ENCODE measurements at places on chromosomes 16 and 17.

GRCh38 chr16:12170103-12171040, 193.8 kb downstream of the SNX29 start:
- DNase-seq: peak; percentile 57

DNA sequence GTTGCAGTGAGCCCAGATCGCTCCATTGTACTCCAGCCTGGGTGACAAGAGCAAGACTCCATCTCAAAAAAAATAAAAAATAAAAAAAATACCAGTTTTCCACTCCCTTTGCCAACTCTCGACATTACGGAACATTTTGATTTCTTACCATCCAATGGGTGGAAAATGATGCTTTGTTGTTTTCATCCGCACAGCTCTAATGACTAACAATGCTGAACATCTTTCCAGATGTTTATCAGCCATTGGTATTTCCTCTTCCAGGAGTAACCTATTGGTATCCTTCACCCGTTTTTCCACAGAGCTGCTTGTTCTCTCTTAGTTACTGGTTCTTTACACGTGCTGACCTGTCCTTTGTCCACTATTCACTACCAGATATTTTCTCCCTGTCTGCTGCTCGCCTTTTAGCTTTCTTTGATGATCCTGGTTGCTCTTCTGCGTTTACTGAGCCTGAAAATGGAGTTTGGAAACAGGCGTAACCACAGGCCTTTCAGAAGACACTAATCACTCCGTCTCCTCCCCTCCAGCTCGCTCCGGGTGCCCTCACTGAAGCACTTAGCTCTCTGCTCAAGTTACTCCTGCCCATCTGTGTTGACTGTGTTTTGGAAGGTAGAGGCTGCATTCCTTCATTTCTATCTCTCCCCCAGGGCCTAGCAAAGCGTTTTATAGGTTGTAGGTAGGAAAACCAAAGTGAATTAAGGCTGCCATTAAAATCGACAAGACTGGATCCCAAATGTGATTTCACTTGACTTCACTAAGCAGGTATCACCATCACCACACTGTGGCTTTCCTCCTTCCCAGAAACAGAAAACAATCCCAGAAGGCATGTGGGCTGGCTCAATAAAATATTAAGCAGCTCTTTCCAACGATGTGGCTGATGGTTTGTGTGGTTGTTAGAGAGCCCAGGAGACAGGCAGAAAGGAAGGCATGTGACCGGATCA, 8.9 kb downstream of the SHPK start:
- no peak for DNase-seq

GRCh38 chr17:1267471-1267943, 2.7 kb upstream of the BHLHA9 start:
- no peak for DNase-seq

DNA sequence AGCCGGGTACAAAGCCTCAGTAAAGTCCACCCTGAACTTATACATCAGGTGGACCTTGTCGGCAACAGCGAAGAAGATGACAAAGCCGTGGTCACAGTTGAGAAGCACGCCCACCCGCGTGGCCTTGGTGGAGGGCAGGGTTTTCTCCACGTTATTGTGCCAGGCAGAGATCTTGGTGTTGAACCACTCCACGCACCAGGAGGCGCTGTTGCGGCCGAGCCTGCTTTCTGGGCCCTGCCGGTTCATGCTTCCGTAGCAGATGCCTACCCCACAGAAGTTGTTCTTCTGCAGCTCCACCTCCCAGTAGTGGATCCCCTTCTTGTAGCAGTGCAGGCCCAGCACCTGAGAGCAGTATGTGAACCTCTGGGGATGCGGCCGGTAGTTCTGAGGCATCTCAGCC, 22.1 kb downstream of the TRIM25 start:
- DNase-seq: no peak

GRCh38 chr16:15487336-15488284, 53.2 kb downstream of the BMERB1 start:
- no peak for DNase-seq

DNA sequence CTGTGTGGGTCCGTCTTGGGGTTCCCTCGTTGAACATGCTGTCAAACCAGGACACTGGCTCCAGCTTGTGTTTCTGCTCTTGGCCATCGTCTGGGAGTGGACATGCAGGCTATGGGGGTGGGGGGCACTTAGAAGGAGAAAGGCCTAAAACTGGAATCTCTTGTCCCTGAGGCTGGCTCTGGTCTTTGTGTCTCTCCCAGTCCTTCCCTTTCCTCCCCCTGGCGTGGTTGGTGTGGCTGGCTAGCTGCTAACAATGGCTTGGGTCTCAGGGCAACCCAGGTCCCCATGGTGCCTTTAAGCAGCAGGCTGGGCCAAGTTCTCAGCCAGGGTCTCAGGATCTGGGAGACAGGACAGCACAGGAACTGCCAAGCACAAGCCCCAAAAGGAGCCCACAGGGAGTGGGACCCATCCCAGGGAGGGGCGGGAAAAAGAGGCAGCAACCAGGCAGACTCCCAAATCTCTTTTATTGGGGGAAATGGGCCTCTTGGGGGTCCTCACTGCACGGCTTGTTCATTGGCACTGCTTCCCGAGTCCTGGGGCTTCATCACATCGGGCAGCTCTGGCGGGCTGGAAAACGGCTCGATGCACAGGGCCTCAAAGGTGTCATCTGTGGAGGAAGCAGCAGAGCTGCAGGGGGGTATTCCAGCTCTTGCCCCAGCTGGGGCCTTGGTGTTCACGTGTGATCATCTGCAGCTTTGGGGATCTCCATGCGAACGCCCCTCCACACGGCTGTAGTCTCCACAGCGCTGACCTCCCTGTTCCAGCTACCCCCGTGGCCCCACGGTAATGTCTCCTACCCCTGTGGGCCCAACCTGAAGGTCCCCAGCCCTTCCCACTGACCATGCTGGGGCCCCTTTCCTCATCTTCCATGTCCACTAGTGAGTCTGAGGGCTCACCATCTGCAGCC, 5.3 kb downstream of the ELOB start:
- DNase-seq: no peak

GRCh38 chr16:81388357-81388756, 56.3 kb upstream of the CMIP start:
- DNase-seq: no peak

DNA sequence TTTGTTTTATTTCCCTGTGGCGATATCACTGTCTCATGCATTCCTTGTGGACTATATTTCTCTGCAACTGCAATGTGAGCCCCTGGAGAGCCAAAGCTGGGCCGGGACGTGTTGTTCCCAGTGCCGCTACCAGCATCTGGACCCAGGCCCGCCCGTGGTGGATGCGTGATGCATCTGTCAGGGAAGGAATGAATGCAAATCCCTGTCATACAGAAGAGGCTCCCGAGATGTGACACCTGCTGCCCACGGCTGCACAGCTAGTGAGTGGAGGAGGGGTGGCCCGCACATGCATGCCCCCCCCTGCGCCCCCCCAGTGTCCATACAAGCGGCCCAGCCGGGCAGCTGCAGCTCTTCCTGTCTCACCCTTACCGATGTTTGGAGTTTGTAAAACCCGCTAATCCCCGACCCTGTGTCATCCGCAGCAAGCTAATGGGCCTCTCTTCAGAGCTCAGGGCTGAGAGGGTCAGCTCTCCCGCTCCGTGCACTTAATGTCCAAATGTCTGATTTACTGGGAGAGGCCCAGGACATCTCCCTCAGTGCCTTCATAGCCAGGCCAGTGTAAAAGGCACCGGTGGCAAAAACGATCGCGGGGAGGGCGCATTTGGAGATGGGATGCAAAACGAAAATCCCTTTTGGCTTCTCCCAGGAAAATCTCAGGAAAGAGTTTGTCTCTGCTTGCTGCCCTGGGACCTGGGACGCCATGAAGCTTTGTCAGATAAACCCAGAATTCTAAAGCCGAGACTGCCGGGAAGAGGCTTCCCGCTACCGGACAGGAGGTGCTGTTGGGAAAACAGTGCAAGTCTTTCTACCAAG, 91.8 kb downstream of the FOXL1 start:
- no peak for DNase-seq

GRCh38 chr17:59328601-59329000, 2.9 kb upstream of the YPEL2 start:
- DNase-seq: no peak

GRCh38 chr16:20916289-20916688, 15.7 kb downstream of the LYRM1 start:
- DNase-seq: no peak

DNA sequence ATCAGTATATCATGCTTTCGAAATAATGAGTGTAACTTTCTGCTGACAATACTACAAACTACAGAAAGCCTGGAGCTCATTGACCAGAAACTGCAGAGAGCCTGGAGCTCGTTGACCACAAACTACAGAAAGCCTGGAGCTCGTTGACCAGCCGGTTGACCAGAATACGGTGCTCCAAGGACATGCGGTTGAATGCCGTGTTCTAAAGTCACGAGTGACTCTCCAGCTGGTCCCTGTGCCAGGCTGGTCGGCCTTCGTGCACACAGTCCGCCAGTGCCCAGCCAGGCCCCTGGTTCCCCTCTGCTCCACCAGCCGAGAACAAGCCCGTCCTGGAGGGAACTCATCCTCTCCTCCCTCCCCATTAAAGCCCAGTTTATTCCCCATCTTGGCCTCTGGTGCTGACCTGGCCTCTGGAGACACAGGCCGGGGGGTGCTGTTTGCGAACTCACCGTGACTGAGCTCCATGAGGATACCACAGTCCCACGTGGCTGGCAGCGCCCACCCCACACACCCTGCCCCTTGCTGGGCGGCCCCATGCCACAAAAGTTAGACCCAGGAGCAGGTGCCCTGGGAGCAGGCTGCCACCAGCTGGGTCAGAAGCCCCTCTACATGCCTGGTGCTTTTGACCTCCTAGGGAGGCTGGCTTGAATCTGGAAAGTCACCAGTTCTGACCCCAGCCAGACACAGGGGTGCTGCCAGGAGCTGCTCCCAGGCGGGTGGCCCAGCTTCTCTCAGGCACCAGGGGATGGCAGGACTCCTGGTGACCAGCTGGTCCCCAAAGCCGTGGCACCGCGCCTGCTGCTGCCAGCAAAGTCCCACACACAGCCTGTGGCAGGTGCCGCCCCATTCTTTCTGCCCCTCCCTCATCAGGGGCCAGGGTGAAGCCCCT, 15.5 kb upstream of the CDH15 start:
- no peak for DNase-seq

DNA sequence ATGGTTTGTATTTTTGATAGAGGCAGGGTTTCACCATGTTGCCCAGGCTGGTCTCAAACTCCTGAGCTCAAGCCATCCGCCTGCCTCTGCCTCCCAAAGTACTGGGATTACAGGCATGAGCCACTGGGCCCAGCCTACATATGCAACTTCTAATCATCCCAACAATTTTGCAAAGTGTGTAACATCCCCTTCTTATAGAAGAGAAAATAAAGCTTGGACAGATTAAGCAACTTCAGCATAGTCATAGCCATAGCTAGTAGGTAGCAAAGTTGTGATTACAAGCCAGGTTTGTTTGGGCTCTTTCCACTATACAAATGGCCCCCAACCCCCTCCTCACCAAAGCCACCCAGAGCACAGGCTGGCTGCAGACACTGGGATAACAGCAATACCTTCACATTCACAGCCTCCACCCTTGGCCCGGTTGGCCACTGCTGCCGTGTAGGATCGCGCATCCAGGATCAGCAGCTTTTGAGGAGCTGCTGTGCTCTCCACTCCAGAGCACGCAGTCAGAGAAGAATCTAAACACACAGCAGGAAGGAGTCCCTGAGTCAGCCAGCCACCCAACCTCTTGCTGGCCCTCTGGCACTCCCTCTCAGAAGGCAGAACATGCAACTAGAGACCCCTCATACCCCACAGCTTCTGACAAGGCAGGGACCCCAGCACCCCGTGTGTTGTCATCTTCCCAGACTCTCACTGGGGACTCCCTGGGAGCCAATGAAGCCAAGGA, 7.9 kb downstream of the MTMR4 start:
- no peak for DNase-seq

- DNase-seq: no peak
Measured at GRCh38 chr17:78226055-78226758, 5.2 kb upstream of the TMEM235 start.

Measured in BJ (cell line).